Right ventricle myocardium superior (tissue), 1 donor: ENCODE measurements at places on chromosomes 11 and 22.

GRCh38 chr11:105357764-105358163 lies 218.2 kb upstream of the CARD18 start:
- DNase-seq, result no peak

DNA sequence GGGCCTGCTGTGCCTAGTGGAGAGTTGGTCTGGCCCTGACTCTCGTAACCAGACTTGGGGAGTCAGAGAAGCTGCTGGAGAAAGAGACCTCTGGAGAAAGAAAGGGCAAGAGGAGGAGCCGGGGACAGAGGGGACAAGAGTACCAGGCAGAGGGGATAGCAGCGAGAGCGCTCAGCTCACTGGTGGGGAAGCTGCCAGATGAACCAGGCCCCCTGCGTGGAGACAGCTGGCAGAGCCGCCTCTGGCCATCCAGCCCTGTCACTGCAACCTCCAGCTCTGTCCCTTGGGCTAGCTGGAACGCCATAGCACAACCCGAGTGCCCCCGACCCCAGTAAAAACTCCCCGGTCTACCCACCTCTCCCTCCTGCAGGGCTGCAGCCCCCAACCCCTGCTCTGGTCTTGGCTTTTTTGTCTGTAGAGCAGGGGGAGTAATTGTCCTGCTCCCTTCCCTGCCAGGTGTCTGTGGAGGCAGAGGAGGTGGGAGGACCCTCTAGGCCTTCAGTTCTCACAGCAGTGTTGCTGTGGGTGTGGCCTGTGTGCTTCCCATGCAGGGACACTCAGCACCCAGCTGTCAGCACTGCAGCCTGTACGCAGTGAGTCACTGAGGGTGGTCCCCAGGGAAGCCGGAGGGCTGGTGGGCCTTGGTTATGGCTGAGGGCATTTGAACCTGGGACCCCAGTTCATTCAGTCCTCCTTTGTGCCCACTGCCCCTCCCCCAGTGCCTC lies 4.8 kb upstream of the SUN2 start:
- no peak for DNase-seq

DNA sequence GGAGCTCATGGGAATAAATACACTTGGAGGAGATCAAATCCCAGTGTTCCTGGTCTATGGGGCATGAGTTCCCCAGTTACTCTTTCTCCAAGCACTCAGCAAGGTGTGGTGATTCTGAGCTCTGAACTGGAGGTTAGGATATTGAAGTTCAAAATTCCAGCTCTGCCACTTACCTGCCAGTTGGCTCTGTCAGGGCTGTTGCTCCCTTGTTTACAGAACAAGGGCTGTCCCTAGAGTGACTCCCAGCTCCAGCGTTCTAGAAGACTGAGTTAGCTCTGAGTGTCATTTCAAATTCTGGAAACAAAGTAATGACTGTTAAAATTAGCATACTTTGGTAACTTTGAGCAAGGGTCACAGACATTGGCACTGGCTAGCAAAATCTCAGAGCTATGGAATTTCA lies 69.7 kb upstream of the ZBED5 start:
- DNase-seq, result no peak

DNA sequence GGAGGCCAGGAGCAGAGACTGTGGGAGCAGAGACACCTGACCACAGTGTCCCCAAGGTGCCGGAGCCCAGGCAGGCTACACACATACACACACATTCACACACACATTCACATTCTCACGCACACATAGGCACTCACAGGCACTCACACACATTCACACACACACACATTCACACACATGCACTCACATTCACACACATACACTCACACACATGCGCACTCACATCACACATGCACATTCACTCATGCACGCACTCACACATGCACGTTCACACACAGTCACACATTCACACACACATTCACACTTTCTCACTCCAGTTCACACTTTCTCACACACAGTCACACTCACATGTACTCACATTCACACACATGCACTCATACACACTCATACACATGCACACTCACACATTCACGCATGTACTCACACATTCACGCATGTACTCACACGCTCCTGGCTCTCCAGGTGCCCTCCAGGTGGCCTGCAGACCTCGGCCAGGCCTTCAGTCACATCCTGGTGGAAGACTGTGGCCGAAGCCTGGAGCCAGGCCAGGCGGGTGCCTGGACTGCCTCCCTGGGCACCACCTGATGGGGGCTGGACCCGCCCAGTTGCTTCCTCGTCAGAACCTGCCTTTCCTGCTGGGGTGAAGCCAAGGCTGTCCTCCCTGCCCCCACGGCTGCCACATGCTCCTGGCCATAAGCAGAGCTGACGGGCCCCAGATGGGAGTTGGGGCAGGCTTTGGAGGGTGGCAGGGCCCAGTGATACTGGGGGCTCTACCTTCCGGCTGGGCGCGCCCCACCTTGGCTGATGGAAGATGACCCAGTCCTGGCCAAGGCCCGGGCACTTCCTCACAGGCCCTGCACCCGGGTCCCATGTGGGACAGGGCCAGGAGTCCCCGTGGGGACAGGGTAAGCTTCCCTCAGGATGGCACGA lies 89.5 kb downstream of the WNT7B start:
- DNase-seq, result peak; percentile 38

GRCh38 chr11:2991452-2992233 lies 486 bp downstream of the NAP1L4 start:
- DNase-seq, result no peak

DNA sequence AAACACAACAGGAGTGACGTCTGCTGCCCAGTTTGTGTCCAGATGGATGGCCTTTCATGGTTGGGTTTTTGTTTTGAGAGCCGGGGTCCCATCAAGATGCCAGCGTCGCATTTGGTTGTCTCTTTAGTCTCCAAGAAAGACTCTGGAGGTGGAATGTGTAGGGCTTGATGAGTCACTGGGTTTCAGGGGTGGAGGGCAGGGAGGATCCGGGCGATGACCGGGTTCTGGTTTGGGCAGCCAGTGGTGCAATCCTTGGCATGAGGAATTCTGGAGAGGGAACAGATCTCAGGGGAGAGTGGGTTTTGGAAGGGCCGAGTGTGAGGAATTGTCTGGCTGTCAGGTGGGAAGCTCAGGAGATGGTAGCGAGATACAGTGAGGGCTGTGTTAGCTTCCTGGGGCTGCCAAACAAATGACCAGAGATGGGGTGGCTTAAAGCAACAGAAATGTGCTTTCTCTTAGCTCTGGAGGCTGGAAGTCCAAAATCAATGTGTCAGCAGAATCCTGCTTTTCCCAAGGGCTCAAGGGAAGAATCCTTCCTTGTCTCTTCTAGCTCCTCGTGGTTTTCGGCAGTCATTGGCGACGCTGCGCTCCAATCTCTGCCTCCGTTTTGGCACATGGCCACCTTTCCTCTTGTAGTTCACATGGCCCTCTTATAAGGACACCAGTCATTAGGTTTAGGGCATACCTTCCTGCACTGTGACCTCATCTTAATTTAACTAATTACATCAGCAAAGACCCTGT lies 26.4 kb upstream of the PPFIA1 start:
- DNase-seq, result peak; percentile 16

- peak; percentile 81 for DNase-seq
These were observed 1.3 kb downstream of the EHBP1L1 start for GRCh38 chr11:65576867-65577755.

GRCh38 chr22:23516304-23516703 lies 63.8 kb downstream of the IGLL1 start:
- DNase-seq, result no peak

DNA sequence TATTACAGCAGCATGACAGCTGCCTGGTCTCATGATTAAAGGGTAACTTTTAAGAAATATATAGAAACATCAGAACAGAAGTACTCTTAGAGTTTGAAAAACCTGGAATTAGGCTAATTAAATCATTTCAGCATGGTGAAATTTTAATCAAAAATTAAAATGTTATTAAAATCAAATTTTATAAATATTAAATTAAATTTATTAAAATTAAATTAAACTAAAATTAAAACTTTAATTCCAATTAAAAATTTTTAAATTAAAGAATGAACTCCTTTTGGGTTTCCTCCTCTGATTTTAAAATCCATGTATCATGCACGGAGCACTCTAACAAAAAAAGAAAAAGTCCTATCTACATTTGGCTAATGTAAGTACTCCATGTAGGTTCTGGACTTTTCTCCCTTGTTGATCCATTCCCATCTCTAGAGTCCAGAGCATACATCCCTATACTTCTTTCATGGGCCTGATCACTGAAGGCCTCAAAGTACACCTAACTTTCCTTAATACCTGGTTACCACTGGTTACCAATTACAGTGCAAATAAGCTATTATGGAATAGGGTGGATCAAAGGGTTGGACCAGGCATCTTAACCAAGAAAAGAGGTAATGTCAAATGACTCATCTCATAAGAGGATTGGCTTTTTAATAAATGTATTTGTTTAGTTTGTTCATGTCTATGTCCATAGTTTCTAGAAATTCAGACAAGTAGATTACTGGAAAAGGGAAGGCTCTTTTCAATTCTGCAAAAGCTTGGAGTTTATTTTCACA lies 48.4 kb upstream of the MUC15 start:
- DNase-seq, result no peak

- DNase-seq, result no peak
These were observed 17.4 kb downstream of the AMOTL1 start for GRCh38 chr11:94785509-94785908.

DNA sequence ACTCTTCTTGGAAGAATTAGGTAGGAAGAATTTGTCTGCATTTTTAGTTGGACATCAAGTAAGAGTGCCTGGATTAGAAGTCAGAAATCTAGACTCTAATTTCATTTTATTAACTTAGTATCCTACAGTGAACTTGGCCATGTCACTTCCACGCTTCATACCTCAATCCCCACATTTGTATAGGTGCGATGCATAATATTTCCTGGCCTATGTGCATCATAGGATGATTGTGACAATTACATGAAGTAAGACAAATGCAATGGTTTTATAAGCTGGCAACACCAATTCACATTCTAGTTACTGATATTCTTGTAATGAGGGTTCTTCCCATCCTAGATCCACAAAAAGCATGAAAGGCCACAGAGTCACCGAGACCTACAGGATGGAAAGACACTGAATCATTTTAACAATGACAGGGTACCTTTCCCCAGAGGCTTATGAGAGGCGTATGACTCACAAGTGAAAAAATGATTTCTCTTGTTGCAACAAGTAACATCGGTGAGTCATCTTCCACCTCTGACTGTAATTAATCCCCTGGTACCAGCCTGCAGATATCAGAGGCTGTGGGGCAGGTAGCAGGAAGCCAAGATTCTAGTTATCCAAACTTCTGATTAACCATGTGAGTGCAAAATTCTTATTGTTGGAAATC lies 56.0 kb upstream of the OR5AK2 start:
- no peak for DNase-seq

DNA sequence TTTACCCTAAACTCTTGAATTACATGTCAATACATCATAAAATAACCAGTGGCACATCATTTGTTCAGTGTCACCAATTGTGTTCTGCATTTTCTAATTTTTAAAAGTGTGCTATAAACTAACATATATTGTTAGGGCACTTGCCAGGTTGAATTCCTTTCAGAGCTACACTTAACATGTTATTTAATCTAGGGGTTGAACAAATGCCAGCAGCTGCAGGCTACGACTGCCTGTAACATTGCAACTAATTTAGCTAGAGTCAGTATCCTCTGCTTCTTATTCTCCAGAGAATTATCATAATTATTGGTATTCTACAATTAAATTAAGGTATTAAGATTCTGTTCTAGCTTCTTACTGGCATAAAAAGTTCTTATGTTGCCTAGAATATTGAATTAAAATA lies 46.4 kb upstream of the ARHGAP42 start:
- DNase-seq, result no peak
